T-helper 22 cell (primary cell): ENCODE measurements at places on chromosomes 13 and 19.

GRCh38 chr19:374886-375235 lies 30.3 kb upstream of the MIER2 start:
- DNase-seq: no peak

DNA sequence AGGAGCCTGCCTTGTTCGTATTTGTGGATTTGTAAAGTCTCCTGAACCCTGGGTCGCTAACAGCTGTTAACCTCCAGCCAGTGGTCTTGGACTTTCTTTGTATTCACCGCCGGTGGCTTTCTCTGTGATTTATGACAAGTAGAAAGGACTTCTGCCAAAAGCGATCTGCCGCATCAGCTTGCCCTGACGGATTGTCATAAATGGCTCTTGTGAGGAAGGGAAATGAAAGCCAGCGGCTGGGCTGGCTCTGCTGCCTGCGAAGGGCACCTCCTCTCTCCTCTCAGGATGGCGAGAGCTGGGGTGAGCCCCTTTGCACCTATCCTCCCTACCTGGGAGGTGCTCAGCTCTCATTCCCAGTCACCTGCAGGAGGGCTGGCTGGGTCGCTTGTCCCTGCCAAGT lies 25.6 kb downstream of the DHRS12 start:
- DNase-seq: no peak

DNA sequence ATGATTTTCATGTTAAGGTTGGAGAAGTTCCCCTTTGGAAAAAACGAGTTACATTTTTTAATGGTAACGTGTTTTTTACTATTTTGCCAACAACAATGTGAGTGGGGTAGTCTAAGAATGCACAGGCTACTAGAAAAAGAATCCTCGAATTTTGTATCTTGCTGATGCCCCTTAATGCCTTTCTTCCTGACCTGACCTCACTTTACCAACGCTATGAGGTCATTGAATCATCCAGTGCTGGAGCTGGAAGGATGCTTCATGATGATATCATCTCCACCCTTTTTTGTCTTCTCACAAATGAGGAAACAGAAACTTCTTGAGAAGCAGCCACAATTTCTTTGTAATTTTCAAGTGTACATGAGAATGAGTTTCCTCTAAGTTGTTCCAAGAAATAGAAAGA lies 8.2 kb upstream of the UBL3 start:
- no peak for DNase-seq

- no peak for DNase-seq
These were observed 57.2 kb downstream of the AP1M1 start for GRCh38 chr19:16254851-16255408.

DNA sequence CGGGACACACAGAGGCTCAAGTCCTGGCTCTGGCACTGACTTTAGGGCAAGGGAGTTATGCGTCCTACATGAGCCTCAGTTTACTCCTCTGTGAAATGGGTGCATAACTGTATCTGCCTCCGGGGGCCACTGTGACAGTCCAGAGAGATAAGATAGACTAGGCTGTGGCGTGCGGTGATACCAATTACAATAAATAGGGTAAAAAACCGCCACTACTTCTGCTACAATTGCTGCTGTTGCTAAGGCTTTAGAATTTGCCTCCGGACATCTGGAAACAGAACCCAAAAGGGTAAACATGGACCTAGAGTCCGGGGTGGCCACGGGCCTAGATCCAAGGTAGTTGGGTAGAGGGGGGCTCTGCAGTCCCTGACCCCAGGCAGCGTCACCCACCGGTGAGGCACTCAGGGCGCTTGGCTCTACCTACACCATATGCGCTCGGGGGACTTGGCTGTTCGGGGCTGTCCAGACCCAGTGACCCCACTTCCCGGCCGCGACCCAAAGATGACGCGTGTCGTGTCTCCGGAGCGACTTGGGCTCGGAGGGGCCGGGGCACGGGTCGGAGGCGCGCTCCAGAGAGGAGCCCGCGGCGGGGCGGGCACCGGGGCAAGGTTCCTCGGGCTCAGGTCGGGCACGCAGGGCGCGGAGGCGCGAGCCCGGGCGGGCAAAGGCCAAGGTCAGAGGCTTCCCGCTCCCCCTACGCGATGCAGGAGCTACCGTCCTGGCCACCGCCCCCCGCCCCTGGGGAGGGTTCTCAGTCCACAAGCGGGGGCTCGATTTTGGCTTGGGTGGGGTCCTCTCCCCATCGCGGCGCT lies 1.1 kb downstream of the INSR start:
- DNase-seq: no peak

- no peak for DNase-seq
These were observed 36.1 kb downstream of the LSM14A start for GRCh38 chr19:34208291-34208884.

- no peak for DNase-seq
These were observed 1.1 kb upstream of the MRPL34 start for GRCh38 chr19:17304386-17305215.

GRCh38 chr13:85797311-85797710 lies 1.9 kb downstream of the SLITRK6 start:
- no peak for DNase-seq

GRCh38 chr13:107906131-107906530 lies 309.2 kb downstream of the LIG4 start:
- DNase-seq: no peak

DNA sequence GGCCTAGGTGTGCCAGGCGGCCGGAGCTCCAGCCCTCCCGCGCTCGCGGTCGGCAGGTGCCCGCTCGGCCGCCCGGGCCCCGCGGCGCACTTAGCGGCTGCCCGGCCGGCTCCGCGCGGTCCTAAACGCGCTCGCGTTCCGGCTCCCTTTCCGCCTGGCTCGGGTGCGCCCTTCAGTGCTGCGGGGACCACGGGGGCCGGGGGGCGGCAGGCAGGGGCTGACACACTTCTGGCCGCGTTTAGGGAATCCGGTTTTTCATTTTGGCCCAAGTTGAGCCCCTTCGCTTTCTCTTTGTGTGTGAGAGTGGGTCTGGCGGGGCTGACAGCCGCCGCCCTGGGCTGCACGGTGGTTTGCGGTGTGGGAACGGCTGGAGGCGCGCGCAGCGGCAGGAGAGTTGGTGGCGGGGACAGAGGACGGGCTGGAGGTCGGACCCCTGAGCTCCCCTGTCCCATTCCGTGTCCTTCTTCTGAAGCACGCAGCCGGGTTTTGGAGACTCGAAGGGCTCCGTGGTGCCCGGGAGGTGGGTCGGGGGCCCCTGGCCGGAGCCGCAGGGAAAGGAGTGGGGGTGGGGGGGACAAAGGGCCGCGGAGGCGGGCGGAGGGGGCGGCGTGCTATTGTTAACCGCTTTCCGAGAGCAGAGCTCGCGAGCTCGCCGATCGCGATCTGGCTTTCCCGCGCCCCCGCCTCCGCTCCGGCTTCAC lies 3.1 kb downstream of the FGF9 start:
- DNase-seq: no peak

GRCh38 chr13:61466280-61466679 lies 50.6 kb upstream of the PCDH20 start:
- no peak for DNase-seq

DNA sequence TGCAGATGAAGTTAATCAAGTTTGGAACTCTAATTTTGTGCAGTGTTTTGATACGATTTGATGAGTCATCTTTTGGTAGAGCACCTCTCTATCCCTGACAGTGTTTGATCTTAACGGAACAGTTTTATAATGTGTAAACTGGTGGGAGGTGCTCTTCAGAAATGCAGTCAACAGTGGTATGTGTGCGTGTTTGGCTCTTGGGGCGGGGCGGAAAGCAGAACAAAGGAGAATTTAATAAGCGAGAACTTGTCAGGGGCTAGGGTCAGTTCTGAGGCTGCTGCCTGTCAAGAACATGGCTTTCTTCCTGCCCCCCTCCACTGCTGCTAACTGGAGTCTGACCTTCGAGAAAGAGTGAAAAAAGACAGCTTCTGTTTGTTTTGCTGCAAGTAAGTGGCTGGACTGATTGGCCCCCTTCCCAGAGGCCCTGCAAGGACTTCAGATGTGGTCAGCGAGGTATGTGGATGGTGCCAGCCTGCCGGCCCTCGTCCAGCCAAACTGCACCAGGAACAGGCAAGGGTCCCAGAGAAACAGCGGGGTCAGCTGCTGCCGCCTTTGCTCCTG lies 40.8 kb downstream of the BBC3 start:
- peak; percentile 34 for DNase-seq

GRCh38 chr13:35157143-35157755 lies 215.2 kb downstream of the NBEA start:
- DNase-seq: no peak

- DNase-seq: no peak
These were observed 57.1 kb downstream of the LMO7 start for GRCh38 chr13:75693227-75693626.

GRCh38 chr19:52492201-52492993 lies 35.1 kb upstream of the ZNF808 start:
- DNase-seq: no peak

- no peak for DNase-seq
These were observed 22.4 kb upstream of the EBI3 start for GRCh38 chr19:4206818-4207484.

- no peak for DNase-seq
These were observed 54.9 kb downstream of the SLITRK1 start for GRCh38 chr13:83827338-83827737.

GRCh38 chr19:14106840-14107239 lies 10.7 kb downstream of the PRKACA start:
- no peak for DNase-seq

GRCh38 chr13:94559222-94559795 lies 36.6 kb downstream of the TGDS start:
- no peak for DNase-seq

- no peak for DNase-seq
These were observed 10.8 kb downstream of the GPR183 start for GRCh38 chr13:99296398-99296797.

GRCh38 chr19:56765137-56765536 lies 75.4 kb downstream of the PEG3 start:
- DNase-seq: no peak

GRCh38 chr13:59416561-59416960 lies 747.2 kb downstream of the DIAPH3 start:
- no peak for DNase-seq

- no peak for DNase-seq
These were observed 51.5 kb downstream of the INSR start for GRCh38 chr19:7242601-7243258.

GRCh38 chr19:4115050-4115817 lies 8.7 kb downstream of the MAP2K2 start:
- DNase-seq: peak; percentile 46

DNA sequence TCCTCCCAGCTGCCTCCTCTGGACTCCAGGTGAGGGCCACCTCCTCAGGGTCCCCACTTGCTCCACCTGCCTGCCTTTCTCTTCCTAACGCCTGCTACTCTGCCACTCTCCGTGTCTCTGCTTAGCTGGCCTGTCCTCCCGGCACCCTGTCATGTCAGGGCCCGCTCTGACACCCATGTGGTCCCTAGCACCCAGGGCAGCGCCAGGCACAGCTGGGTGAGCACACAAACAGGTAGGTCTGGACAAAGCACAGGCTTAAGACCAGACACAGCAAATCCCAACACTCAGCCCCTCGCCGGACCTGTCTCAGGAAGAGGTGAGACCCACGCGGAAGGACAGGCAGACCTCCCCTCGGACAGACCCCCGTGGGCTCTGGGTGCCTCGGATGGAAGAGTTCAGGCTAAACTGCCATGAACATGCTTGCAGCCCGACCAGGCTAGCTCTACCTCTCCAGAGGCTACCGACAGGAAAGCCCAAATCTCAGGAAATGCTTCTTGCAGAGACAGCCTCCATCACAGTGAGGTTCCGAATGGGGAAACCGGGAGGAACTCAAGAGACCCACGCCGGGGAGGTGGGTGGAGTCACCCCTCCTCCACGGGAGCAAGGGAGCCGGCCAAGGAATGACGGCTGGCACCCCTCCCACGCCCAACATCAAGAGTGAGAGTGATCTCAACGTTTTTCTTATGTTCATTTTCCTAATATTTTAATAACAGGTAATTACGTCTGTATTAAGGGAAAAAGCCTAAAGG lies 12.5 kb downstream of the ZNF787 start:
- DNase-seq: no peak

DNA sequence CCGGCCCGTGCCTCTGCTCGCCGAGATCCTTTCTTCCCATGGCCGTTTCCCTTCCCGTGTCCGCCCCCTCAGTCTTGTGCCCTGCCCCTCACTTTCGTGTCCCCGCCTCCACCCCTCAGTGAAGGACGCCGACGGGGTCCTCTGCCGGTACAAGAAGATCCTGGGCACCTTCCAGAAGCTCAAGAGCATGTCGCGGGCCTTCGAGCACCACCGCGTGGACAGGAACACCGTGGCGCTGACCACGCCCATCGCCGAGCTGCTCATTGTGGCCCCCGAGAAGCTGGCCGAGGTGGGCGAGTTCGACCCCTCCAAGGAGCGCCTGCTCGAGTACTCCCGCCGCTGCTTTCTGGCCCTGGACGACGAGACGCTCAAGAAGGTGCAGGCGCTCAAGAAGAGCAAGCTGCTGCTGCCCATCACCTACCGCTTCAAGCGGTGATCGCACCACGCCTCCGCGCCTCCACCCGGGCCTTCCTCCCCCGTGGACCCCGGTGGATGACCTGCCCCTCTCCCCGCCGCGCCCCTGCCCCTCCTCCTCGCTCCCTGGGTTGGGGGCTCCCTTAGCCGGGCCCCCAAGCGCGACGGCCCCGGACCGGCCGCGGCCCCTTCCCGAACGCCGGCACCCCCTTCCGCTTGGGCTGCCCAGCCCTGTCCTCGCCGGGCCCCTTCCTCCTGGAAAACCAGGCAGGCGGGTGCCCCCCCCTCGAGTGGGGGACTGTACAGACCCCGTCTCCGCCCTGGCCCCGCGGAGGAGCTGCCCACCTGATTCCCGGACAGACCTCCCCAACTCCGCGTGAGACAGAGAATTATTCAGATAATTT lies 2.3 kb upstream of the U2AF2 start:
- DNase-seq: no peak

GRCh38 chr19:30667227-30667626 lies 295.0 kb downstream of the ZNF536 start:
- DNase-seq: no peak

DNA sequence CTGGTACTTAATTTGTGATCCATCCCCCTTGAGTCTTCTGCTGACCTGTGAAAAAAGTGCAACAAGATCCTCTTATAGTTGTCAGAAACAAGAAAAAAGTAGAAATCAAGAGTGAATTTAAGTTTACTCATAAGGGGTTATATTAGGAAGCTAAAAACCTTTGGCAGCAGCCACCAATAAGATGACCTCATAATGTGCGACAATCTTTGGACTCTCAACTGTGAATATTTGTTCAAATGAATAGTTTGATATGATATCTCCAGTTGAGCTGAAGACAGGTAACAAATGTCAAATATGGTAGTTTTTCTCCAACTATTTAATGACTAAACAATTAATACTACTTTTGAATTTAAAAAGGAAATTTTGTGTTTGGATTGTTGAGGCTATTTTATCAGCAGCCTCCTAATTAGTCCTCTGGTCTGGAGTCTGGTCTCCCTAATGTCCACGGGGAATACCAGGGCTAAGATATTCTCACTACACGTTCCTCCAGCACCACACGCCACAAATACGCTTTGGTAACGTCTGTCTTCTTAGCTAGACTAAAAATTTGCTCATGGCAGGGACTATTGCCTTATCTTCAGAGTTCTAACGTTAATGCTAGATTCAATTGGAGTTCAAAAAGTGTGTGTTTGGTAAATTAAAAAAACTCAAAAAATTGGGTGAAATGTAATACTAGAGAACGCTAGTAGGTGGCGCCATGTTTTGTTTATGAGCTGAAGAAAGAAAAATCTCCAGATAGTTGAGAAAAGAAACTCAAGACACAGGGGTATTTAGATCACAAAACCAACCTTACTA lies 51.0 kb upstream of the PDX1 start:
- no peak for DNase-seq
